ENCODE measurements at places on chromosomes 11 and 22.

- no peak overlapping the region for H3K27ac ChIP-seq
- no peak overlapping the region for H3K4me3 ChIP-seq
- ATAC-seq: no peak
- no peaks in the 10 kb centered on the region for H3K27me3 ChIP-seq
- H3K4me1 ChIP-seq: peaks cover 78% of the 10 kb centered on the region
- H3K36me3 ChIP-seq: no peaks in the 10 kb centered on the region
These were observed 1.9 kb upstream of the UQCC3 start for GRCh38 chr11:62669420-62670161.

GRCh38 chr22:33726294-33726734 lies 194.0 kb downstream of the LARGE1 start:
- peak overlapping the region; percentile 63 for H3K27ac ChIP-seq
- no peaks in the 10 kb centered on the region for H3K36me3 ChIP-seq
- no peak overlapping the region for H3K4me3 ChIP-seq

DNA sequence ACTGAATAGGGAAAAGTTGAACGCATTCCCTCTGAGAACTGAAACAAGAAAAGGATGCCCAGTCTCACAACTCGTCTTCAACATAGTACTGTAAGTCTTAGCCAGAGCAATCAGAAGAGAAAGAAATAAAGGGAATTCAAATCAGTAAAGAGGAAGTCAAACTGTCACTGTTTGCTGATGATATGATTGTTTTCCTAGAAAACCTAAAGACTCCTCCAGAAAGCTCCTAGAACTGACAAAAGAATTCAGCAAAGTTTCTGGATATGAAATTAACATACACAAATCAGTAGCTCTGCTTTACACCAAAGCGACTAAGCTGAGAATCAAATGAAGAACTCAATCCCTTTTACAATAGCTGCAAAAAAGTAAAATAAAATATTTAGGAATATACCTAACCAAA lies 471.2 kb upstream of the CNTN5 start:
- H3K36me3 ChIP-seq: no peaks in the 10 kb centered on the region
- H3K4me3 ChIP-seq: no peak overlapping the region

- H3K36me3 ChIP-seq: peaks cover 37% of the 10 kb centered on the region
- no peaks in the 10 kb centered on the region for H3K4me1 ChIP-seq
- no peak for ATAC-seq
- H3K27me3 ChIP-seq: no peaks in the 10 kb centered on the region
These were observed 6.6 kb downstream of the CARS1 start for GRCh38 chr11:3050386-3051195.

- no peaks in the 10 kb centered on the region for H3K4me1 ChIP-seq
- no peak overlapping the region for H3K4me3 ChIP-seq
These were observed 69.7 kb downstream of the FANCF start for GRCh38 chr11:22555881-22556280.

GRCh38 chr11:134261626-134262488 lies 8.5 kb downstream of the ACAD8 start:
- H3K4me1 ChIP-seq: no peaks in the 10 kb centered on the region
- H3K36me3 ChIP-seq: peaks cover 88% of the 10 kb centered on the region
- H3K27me3 ChIP-seq: no peaks in the 10 kb centered on the region
- H3K4me3 ChIP-seq: no peak overlapping the region
- no peak overlapping the region for H3K27ac ChIP-seq
- no peak for ATAC-seq

GRCh38 chr22:36156515-36157419 lies 3.8 kb downstream of the APOL3 start:
- H3K4me1 ChIP-seq: peaks cover 4% of the 10 kb centered on the region
- peak; percentile 84 for ATAC-seq
- H3K27me3 ChIP-seq: no peaks in the 10 kb centered on the region
- H3K27ac ChIP-seq: peak overlapping the region; percentile 58

DNA sequence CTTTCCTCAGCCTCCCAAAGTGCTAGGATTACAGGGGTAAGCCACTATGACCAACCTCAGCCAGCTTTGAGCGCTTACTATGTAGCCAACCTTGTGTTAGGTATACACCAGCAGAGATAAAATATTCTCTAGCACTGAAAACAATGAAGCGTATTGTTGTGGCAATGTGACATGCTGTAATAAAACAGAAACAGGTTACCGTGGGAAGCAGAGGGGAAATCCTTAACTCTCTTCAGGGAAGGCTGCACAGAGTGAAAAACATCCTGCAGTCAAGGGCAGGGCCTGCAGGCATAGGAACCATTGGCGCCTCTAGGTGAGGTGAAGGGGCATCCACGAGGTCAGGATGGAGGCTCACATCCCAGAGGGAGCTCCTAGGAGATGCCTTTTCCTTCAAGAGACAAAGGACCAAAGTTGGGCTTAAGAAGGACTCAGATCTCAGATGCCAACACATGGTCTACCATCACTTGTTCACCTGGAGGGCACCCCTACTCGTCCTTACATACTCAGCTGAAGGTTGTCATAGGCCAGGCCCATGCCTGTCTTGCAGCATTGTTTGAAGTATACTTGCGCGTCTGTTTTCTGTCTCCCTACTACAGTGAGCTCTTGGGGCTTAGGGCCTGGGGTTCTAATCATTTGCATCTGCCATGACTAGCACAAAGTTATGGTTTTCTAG lies 8.0 kb downstream of the POLD4 start:
- no peak overlapping the region for H3K27ac ChIP-seq
- no peaks in the 10 kb centered on the region for H3K4me1 ChIP-seq
- no peak overlapping the region for H3K4me3 ChIP-seq
- no peaks in the 10 kb centered on the region for H3K36me3 ChIP-seq
- ATAC-seq: no peak

DNA sequence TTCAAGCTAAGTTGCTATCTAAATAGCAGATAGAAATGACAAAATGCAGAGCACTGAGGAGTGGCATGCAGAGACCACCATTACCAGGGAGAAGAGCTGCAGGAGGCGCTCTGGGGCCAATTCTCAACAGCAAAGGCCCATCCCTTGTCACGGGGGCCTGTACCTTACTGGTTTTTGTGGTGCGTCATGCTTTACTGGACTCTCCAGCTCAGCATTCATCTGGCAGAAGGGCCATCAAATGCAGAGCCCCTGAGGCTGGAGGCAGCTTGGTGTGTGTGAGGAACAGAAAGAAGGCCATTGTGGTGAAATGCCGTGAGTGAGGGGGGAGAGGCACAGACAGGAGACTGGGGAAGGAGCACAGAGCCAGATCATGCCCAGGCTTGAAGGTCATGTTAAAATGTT lies 56.5 kb upstream of the NAV2 start:
- H3K27ac ChIP-seq: no peak overlapping the region
- no peaks in the 10 kb centered on the region for H3K27me3 ChIP-seq

- peak overlapping the region; percentile 72 for H3K4me3 ChIP-seq
- no peak for ATAC-seq
- no peaks in the 10 kb centered on the region for H3K27me3 ChIP-seq
- H3K4me1 ChIP-seq: peaks cover 43% of the 10 kb centered on the region
These were observed 2.7 kb downstream of the ST3GAL4 start for GRCh38 chr11:126357969-126358762.

DNA sequence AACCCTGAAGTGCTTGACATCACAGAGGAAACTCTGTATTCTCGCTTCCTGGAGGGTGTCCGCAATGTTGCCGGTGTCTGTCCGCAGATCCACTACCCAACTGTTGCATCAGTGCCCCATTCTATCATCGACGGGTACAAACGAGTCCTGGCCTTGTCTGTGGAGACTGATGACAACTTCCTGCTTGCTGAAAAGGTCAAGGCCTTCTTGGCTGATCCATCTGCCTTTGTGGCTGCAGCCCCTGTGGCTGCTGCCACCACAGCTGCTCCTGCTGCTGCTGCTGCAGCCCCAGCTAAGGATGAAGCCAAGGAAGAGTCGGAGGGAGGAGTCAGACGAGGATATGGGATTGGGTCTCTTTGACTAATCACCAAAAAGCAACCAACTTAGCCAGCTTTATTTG lies 42.9 kb upstream of the DAGLA start:
- H3K36me3 ChIP-seq: no peaks in the 10 kb centered on the region
- H3K4me1 ChIP-seq: no peaks in the 10 kb centered on the region
- no peak overlapping the region for H3K4me3 ChIP-seq
- no peak for ATAC-seq
- no peak overlapping the region for H3K27ac ChIP-seq

- H3K27me3 ChIP-seq: no peaks in the 10 kb centered on the region
- no peak overlapping the region for H3K4me3 ChIP-seq
- H3K4me1 ChIP-seq: no peaks in the 10 kb centered on the region
- H3K36me3 ChIP-seq: no peaks in the 10 kb centered on the region
- H3K27ac ChIP-seq: peak overlapping the region; percentile 51
- no peak for ATAC-seq
These were observed 19.8 kb upstream of the GALNT18 start for GRCh38 chr11:11641581-11641980.

DNA sequence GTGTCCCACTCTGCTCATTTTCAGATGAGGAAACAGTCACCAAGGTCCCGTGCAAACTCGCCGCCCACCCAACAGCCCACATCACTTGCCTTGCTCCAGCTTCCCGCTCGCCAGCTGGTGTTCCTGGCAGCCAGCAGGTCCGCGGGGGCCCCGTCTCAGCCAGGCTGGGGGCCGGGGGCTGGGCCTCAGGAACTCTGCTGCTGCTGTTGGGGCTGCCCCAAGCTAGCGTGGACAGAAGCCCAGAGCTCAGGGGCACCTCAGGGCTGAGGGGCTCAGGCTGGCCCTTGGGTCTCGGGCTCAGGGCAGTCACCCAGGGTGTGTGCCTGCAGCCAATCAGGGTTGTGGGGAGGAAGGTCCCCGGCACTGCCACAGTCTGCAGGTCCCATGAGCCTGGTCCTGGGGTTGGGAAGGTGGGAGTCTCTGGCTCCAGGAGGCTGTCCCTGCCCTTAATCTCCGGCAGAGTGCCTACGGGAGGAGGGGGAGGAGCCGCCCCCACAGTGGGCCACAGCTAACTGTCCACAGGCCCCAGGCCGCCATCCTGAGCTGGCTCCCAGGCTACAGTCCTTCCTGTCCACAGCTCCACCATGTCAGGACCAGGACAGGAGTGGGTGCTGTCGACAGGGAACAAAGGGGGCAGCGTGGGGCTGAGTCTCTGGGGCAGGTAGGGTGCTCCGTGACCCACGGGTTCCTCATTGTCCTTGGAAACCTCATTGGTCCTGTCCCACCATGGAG lies 65.2 kb downstream of the ARFGAP3 start:
- H3K36me3 ChIP-seq: peaks cover 23% of the 10 kb centered on the region
- peak overlapping the region; percentile 66 for H3K27ac ChIP-seq
- H3K27me3 ChIP-seq: no peaks in the 10 kb centered on the region
- H3K4me1 ChIP-seq: no peaks in the 10 kb centered on the region
- ATAC-seq: peak; percentile 48
- no peak overlapping the region for H3K4me3 ChIP-seq

DNA sequence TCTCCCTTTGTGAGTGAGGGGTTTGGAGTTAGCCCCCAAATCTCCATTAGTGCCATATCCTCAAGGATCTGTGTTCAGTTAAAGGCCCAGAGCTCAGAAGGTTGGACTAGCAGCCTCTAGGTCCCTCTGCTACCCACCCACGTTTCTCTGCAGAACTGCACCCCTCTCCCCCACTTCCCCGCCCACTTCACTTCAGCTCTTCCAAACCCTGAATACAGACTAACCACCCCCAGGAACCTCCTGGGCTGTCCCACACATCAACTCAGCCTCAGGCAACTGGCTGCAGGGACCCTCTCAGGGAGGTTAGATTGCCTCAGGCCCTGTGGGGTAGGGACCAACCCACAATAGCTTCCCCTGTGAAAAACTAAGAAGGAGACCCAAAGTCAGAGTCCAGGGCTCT lies 840 bp downstream of the VPREB3 start:
- H3K36me3 ChIP-seq: no peaks in the 10 kb centered on the region
- ATAC-seq: no peak
- H3K27me3 ChIP-seq: no peaks in the 10 kb centered on the region

DNA sequence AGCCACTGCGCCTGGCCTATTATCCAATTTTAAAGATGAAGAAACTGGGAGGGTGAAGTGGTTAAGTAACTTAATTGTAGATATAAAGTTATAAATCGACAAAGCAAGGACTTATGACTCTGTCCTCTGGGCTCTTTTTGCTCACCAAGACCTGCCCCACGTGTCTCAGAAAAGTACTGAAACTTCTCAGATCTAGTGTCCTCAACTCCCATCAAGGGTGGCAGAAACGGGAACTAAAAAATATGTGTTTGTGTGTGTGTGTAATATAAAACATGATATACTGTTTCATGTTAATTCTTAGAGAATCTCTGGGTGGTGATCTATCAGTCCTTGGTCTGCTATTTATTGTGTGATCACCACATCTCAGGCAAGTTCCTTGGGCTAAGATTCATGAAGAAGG lies 104.9 kb downstream of the GAB2 start:
- H3K36me3 ChIP-seq: no peaks in the 10 kb centered on the region
- no peaks in the 10 kb centered on the region for H3K4me1 ChIP-seq
- no peak for ATAC-seq

Measured in gastroesophageal sphincter (tissue), 4 donors.